ENCODE measurements at places on chromosomes 5 and 9.
A peak's percentile ranks its signal among the peaks of the same experiment; 100 is the strongest.

GRCh38 chr5:1507961-1508658 is 15.7 kb downstream of the LPCAT1 start:
- no peak for DNase-seq

- no peak for DNase-seq
Measured at GRCh38 chr9:126490214-126490631, 123.5 kb upstream of the LMX1B start.

GRCh38 chr9:96448546-96449170 is 1.3 kb upstream of the HABP4 start:
- no peak for DNase-seq

GRCh38 chr5:81768935-81769452 is 18.1 kb upstream of the SSBP2 start:
- DNase-seq, result peak; percentile 32

GRCh38 chr5:75668445-75668844 is 48.8 kb downstream of the POC5 start:
- no peak for DNase-seq

DNA sequence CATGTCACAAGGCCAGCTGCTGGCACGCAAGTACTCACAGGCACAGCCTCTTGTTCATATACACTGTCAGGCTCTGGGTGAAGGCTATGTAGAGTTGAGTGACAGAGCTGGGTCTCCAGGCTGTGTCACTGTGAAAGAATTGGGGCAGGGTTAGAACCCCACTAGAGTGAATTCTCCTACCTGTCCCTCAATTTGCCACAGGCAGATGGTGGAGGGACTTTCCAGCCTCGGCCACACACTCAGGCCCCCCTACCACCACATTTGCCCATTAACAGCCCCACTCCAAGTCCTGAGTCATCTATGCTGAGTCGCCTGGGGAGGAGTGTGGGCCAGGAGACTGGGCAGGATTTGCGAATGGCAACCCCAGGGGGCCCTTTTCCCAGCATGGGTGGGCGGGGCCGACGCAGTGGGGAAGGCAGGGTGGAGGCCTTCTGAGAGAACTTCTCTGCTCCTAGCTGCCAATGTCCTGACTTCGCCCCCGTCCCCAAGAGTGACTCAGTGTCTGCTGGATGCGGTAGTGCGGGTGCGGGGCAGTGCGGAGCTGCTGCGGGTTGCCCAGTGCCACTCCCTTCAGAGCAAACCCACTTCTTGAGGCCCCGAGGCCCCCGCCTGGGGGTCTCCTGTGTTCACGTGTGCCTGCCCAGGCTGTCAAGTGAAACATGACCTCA is 50.3 kb upstream of the PSD2 start:
- no peak for DNase-seq

- DNase-seq, result no peak
Measured at GRCh38 chr5:134275822-134276221, 49.9 kb upstream of the PPP2CA start.

DNA sequence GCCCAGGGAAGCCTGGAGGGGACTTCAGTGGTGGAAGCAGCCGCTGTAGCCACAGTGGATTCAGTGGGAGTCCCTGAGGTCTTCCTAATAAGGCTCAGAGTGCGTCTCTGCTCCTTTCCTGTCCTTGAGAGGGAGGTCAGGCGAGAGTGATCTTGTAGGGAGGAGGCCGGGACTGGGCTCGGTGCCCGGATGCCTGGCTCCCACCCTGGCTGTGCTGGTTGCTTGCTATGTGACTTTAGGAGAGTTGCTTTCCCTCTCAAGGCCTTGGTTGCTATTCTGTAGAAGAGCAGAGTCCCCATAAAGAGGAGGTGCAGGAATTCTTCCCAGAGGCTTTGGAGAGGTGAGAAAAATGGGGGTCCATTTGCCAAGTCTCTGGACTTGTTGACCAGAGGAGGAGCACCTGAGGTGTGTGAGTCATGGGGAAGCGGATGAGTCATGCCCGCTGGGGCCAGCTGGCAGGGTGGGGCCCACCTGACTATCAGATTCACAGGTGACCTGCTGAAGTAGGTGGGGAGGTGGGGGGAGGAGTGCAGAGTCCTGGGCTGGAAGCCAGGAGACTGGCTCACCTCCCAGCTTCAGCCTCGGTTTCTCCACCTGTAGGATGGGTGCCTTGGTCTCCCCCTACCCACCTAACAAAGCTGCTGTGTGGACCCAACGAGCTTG is 13.8 kb downstream of the GSN start:
- peak; percentile 97 for DNase-seq

DNA sequence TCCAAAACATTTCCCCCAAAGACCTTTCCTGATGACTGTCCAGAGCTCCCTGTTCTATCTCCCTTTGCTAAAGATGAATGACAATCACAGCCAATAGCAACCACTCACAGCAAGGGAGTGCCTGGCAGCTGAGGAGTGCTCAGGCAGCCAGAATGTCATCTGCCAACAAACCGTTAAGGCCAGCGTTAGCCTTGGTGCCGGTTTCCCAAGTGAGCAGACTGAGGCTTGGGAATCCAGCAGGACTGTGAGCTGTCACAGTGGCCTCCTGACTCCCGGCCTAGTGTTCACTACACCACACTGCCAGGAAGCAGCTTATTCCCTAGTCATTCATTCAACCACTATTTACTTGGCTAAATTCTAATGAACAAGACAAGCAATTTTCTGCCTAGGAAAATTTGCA is 24.7 kb downstream of the STK10 start:
- DNase-seq, result no peak

DNA sequence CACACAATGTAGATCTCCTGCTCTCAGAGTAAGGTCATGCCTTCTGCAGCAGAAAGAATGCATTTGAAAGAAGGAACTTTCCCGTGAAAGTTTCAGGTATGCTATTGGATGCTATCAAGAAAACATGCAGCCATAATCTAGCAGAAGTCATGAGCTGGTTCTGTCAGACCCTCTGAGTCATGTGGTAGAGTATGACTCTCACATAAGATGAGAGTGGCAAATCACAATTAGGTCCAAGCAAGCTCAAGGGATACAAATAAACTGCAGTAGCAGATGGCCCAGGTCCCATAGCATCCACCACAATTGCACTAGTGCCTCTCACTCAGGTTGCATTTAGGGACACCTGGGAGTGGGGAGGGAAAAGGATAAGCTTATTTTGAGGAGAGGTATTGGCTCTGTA is 292.8 kb downstream of the ASTN2 start:
- DNase-seq, result no peak

GRCh38 chr9:21455320-21455719 is 15.1 kb downstream of the IFNA1 start:
- DNase-seq, result peak; percentile 59

GRCh38 chr9:82911996-82912395 is 150.9 kb downstream of the RASEF start:
- no peak for DNase-seq

DNA sequence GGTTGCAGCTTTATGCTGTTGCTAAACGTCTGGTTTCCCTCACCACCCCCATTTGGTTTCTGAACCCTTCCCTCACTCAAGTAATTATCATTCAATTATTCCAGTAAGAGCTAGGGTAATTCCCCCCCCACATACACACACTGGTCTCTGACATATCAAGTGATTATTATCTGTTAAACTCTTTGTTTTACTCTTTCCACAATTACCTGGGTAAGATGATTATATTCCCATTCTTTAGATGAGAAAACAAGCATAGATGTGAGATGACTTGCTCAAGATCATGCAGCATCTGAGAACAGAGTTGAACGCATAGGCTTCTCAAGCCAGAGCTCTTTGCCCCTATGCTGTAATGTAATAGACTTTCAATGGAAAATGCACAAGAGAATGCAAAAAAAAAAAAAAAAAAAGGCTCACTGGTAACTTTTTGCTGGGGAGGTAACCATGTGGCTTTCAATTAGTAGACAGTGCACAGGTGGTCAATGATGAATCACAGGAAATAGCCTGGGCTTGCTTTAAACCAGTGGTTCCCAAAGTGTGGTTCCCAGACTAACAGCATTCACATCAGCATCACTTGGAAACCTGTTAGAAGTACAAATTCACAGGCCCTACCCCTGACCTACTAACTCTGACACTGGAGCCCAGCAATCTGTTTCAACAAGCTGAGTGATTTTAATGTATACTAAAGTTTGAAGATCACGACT is 87.6 kb downstream of the PIK3R1 start:
- no peak for DNase-seq

- DNase-seq, result no peak
Measured at GRCh38 chr5:119742311-119742710, 113.0 kb downstream of the FAM170A start.

DNA sequence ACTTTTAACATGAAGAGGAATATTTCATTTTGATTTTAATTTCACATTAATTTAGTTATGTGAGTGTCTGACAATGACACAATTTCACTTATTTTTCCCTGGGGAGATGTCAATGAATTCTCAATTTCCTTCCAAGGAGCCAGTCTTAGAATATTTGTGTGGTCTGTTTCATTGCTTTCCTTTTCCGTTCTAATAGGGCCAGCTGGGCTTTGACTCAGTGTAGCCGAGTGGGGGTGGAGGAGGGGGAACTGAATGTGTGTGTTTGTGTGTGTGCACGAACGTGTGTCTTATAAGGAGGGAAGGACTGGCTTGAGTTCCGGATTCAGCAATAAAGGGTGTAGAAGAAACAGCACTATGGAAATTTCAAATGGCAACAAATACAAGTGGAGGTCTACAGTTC is 100.0 kb downstream of the BASP1 start:
- no peak for DNase-seq

- peak; percentile 48 for DNase-seq
Measured at GRCh38 chr5:13553896-13554295, 390.6 kb downstream of the DNAH5 start.

DNA sequence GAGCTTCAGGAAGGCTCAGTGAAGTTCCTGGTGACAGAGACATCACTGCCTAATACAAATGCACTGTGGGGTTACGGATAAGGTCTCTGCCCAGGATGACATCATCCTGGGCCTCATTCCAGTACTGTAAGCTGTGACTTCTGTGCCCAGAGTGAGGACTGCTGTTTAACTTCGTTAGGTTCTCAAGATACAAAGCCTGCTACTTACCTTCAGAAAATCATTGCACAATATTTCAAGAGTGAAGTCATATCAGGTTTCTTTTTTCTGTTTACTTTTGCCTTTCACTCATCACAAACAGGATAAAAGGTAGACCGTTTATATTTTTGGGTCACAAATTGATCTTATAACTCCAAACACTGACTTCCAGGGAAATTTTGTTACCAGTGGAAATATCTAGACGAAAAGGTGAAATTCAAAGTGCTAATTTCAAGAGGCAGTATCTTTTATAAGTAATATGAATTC is 241.2 kb downstream of the PIK3R1 start:
- DNase-seq, result peak; percentile 88

DNA sequence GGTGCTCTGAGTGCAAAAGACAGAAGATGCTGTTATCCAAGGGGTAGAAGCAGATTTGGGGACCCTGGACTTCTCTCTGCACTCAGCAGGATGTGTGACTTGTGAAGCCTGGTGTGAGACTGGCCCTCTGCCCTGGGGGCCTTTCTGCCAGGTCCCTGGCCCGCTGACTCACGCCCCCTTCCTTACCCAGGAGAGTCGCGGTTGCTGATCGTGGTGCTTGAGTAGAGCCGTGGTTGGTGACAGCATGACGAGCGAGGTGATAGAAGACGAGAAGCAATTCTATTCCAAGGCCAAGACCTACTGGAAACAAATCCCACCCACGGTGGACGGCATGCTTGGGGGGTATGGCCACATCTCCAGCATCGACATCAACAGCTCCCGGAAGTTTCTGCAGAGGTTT is 6.5 kb downstream of the NTMT1 start:
- DNase-seq, result no peak

- DNase-seq, result no peak
Measured at GRCh38 chr5:157509587-157509986, 49.6 kb downstream of the NIPAL4 start.

DNA sequence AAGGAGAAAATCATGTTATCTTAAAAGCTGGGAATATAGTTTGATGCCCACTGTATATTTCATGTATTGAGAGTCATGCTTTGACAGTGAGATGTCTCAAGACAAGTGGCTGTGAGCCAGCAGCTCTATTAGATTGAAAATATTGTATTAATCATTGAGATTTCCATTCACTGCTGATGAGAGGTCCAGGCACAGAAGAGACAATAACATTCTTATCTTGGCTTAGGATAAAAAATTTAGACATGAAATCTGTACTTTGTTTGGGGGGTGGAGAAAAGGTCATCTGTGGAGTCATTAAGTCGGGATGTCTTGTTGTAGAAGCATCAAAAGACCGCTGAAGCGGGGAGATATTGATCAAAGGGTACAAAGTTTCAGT is 97.9 kb upstream of the EQTN start:
- DNase-seq, result peak; percentile 25

DNA sequence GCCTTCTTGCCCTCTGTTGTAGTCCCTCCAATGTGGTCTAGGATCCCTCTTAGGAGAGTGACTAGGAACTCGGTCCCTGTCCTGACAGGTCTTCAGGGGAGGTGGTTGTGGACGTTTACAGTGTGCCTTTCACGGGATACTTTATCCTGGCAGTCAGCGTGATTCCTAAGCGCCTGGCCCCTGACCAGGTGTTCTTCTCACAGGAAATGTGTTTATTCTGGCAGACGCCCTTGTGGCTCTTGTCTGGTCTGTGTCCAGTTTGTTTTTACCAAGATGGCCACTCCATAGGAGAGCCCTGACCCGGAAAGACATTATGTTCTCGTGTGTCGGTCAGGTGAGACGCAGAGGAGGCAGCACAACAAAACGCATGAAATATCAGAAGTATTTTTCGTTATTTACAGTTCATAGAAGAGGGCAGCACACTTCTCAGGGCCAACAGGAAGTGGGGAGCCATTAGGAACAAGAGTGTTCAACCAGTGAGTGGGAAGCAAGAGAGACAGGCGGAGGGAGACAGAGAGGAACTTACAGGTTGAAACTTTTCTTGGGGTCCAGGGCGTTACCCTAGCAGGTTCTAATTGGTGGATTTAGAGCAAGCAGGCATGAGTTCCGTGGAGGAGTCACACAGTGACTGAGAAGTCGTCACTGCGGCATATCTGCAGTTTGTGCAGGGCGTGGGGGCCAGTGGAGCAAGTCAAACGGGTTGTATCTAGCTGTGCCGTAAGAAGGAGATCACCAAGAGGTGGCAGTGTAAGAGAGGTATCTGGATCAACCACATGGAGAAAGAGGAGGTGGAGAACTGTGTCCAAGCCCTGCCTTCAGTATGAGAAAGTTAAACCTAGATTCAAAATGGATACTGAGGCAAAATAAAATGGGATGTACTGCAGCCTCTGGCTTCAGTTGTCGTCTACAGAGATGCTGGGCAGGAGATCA is 412.9 kb downstream of the ZSWIM6 start:
- peak; percentile 35 for DNase-seq

- DNase-seq, result no peak
Measured at GRCh38 chr5:50441493-50441955, 436 bp upstream of the EMB start.
